ENCODE measurements at places on chromosomes 5 and 9.

DNA sequence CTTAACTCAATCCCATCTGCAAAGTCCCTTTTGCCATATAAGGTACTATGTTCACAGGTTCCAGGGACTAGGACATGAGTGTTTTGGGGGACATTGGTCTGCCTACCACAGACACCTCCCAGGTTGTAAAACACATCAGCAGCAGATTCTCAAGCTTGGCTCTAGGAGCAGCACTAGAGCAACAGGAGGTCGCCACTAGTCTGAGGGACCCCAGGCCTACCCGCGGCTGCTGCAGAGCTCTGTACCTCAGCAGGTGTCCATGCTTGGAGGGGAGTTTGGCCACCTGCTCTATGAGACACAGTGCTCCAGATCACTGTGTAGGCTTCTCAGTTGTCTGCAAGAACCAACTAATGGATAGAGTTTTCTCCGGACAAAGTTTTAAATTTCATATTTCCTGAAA lies 262.2 kb upstream of the ARRDC3 start:
- no peak for DNase-seq

DNA sequence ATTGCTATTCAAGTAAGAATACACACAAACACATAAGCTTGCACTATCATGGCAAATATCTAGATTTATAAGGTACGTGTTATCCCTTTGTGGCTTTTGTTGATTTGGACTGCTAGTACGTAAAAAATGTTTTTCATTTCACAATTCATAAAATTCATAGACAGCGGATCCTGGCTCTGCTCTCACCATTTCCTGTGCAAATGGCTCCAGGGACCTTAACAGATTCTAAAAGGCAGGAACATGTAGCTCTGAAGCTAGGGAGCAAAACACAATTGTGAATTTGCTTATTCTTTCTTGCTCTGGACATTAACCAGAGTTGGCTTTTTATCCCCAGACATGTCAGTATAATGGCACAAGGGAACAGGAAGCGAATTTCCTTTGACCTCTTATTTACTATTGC lies 1019.9 kb upstream of the WWC1 start:
- DNase-seq = no peak

DNA sequence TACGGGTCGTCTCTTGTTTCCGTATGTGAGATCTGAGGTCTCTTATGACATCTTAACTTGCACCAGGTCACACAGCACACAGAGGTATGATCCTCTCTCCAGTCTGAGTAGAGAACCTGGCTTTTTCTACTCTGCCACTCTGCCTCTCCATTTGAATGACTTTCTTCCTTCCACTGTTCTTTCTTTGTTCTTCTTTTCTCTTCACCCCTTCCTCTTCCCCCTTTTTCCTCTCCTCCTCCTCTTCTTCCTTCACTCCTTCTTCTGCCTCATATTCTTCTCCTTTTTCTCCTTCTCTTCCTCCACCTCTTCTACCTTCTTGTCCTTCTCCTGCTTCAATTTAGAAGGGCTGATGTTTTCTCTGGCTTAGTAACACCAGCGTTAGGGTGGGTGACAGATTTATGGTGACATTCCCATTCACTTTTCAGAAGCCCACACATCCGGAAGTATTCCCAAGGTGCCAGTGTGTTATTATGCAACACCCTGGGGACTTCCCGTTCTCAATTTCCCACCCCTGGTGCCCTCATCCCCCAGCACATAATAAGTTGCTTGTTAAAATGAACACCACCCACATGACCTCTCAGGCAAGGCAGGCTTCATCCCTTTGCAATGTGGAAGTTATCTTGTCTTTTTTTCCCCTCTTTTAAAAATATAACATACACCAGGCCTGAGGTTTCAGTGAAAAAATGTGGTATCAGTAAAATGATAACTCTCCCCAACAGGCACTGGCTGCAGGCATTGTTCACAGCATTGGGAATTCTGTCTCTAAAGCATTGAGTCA lies 122.0 kb downstream of the PAPPA start:
- peak; percentile 83 for DNase-seq

DNA sequence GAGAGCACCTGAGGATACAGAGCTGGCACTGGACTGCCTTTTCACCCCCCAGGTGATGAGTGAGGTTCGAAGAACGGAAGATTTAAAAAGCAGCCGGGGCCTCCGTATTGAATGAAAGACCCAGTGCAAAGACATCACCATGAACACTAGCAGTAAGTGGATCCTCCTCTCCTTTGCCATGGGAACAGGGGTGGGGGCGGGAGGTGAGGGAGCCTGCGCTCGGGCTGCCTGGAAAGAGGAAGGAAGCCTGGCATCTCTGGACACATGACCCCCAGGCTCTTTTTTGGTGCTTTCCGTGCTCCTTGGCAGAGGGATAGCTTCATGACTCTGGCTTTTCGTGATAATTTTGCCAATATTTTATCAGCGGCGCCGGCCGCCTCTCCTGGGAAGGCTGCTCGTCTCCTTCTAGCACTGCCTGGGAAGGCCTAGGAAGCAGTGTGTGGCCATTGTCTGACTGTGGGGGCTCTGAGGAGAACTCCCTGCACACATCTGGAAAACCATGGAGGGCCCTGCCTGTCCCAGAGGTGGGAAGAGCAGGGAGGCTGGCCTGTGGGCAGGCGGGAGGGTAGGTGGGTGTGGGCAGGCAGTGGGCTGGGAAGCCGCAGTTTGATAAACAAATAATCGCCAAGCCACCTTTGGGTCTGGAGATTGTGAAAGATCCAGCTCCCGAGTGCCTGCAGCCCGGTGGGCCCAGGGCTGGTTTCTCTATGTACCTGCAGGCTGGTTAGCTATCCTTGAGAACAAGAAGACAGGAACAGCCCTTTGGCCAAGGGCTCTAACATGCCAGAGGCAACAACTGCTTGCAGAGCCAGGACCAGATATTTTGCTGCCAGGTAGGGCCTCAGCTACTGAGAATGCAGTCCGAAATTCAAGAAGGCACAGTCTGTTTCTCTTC lies 911 bp downstream of the ABLIM3 start:
- DNase-seq = no peak

- no peak for DNase-seq
Observed at GRCh38 chr5:68350176-68350575, 134.6 kb downstream of the PIK3R1 start.

GRCh38 chr5:17190242-17190778 lies 27.1 kb upstream of the BASP1 start:
- DNase-seq = peak; percentile 54

GRCh38 chr5:143913008-143913752 lies 101.2 kb downstream of the HMHB1 start:
- DNase-seq = peak; percentile 87

- no peak for DNase-seq
Observed at GRCh38 chr5:179250561-179251225, 94.6 kb downstream of the ADAMTS2 start.

DNA sequence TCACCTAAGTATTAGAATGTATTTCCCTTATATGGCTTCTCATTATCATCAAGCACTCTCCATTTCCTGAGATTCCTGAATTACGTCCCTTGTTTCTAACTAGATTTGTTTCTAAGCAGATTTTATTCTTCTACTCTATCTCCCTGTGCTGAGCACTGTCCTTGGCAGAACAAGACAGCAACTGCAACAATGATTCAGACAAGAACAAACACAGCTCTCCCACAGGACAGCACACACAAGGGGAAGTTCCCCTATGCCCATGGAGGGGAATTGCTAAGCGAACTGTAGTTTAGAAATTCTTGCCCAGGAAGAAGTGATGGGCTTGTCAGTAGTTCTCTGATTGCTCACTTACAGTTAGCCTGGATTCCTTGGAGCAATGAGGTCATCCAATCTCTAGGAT lies 759.9 kb downstream of the DTWD2 start:
- DNase-seq = no peak

GRCh38 chr5:15585841-15586591 lies 86.0 kb downstream of the FBXL7 start:
- peak; percentile 78 for DNase-seq

GRCh38 chr9:73081979-73082657 lies 69.5 kb upstream of the ANXA1 start:
- DNase-seq = peak; percentile 22

- no peak for DNase-seq
Observed at GRCh38 chr9:97491216-97491999, 10.1 kb upstream of the TMOD1 start.

DNA sequence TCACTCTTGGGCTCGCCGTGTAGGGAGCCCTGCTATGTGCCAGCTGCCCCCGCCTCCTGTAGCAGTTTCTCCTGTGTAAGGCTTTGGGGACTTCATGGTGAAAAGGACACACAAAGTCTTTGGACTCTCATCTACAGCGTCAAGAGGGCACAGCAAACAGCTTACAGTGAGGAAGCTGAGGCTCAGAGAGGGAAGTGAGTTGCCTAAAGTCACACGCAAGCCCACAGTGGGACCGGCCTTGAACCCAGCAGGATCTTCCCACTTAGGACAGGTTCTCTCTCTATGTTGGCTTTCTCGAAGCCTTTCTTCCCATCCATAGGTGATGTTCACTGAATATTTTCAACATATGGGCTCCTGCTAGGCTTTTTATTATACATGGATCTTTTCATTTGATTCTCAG lies 9.8 kb upstream of the PRRX2 start:
- no peak for DNase-seq

- no peak for DNase-seq
Observed at GRCh38 chr9:16092142-16093091, 539.6 kb downstream of the CCDC171 start.

All from astrocyte (in vitro differentiated cells and primary cell).